Stimulated activated CD8-positive, alpha-beta memory T cell treated with anti-CD3 and anti-CD28 coated beads, Interleukin-2, amount 100 ng/mL, for 1 hour (primary cell): ENCODE measurements at places on chromosomes 2 and 18.

DNA sequence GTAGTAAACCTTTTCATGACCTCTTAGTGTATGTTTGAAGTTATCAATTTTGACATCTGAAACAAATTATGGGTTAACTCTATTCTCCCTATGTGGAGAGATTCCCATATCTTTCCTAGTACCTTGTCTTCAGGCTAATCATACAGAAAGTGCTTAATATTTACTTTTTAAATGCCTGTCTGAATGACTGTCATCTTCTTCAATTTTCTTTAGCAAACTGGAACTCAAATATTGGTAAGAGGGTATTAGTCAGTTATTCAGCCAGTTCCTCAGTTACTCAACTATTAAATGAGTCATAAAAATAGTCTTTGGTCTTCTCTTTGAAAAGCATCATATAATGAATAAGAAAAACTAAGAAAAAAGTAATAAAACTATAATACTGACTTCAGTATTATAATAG lies 1038.0 kb upstream of the PIK3C3 start:
- no peak for DNase-seq

GRCh38 chr2:231186325-231186724 lies 12.1 kb upstream of the ARMC9 start:
- no peak for DNase-seq

DNA sequence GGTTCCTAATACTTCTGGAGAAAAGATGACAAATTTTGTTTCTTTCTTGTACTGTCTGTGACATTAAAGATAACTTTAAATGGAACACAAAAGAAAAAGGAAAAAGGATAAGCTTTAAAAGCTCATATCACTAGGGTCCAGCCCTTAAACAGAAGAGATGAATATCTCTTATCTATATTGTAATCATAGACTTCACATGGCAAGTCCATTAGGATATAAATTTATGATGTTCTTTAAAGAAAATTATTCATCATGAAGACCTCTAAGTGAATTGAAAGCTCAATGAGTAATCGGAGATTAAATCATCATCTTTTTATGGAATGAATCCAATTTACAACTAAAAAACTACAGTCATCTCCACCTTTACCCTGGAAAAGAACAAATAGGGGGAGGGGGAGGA lies 111.6 kb upstream of the SATB2 start:
- DNase-seq: no peak

- DNase-seq: no peak
Observed at GRCh38 chr18:38023871-38024270, 458.3 kb upstream of the CELF4 start.

GRCh38 chr2:223042704-223043118 lies 9.3 kb upstream of the KCNE4 start:
- DNase-seq: no peak

DNA sequence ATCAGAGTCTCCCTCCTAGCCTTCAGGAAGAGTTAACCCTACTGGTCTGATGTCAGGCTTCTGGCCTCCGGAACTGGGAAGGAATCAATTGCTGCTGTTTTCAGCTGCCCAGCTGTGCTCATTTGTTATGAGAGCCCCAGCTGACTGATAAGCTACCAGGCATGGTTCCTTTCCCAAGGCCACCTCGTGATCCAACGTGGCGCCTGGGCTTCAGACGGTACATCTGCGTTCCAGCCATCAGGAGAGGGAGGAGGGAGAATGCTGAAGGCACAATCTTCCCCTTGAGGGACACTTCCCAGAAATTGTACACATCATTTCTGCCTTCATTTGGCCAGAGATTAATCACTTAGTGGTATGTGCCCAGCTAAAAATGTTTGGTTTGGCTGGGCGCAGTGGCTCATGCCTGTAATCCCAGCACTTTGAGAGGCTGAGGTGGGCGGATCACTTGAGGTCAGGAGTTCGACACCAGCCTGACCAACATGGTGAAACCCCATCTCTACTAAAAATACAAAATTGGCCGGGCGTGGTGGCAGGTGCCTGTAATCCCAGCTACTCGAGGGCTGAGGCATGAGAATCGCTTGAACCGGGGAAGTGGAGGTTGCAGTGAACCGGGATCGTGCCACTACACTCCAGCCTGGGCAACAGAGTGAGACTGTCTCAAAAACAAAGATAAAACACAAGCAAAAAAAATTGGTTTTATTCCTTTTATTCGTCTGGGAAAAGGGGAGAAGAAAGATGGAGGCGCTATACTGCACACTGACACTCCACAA lies 10.5 kb upstream of the ARMC9 start:
- DNase-seq: no peak

DNA sequence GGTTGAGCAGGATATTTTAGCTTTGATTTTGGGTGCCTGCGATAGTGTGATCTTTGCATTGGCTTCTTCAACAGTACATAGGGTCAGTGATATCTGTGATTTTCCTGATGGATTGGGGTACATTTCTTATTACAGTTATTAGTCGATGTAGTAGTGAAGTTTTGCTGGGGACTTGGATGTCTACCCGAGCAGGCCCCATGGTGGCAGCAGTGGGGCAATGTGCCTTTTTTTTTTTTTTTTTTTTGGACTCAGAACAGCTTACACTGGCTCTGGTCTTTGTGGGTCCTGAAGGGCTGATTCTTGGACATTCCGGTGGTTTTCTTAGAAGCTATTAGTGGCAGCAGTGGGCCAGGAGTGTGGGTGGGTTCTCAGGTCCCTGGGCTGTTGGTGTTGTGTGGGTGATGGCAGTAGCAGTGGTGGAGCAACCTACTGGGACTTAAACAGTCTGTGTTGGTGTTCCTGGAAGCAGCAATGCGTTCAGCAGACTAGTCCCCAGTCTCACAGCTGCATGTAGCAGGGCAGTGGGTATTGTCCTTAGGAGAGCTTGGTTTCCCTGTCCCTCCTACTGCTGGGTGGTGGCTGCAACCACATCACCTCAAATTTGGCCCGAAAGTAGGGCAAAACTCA lies 53.7 kb upstream of the SLC4A10 start:
- DNase-seq: no peak

DNA sequence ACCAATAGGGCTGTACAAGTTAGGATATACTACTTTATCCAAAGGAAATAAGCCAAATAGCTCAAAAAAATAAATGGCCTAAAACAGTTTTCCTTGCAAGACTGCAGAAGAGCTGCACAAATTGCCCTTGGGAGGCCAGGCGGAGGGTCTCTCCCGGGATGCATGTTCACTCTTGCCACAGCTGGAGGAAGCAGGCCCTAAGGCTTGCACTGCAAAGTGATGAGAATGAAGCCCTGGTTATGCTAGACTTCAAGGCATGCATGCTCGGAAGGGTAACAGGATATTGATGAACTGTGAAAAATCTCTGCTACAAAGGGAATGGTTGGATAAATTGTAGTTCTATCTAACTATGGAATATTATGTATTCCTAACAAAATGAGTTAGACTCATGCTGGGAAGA lies 27.5 kb upstream of the LDLRAD4 start:
- no peak for DNase-seq

GRCh38 chr2:30216157-30216556 lies 15.2 kb upstream of the LBH start:
- no peak for DNase-seq

DNA sequence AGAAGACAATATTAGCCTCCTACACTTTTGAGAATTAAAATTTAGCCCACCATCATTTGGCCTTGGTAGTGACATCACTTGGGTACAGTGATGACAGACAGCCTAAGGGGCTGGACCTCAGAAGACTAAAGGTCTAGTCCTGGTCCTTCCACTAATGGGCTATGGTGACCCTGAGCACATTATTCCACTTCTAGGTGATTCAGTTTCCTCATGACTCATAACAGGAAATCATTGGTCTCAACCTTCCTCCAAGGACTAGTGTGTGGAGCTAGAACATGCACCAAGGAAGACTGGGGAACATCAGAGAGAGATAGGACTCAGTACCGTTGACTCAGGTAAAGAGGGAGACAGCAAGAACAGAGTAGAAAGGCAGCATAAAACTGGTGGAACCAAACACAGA lies 64.0 kb downstream of the TFCP2L1 start:
- DNase-seq: no peak

DNA sequence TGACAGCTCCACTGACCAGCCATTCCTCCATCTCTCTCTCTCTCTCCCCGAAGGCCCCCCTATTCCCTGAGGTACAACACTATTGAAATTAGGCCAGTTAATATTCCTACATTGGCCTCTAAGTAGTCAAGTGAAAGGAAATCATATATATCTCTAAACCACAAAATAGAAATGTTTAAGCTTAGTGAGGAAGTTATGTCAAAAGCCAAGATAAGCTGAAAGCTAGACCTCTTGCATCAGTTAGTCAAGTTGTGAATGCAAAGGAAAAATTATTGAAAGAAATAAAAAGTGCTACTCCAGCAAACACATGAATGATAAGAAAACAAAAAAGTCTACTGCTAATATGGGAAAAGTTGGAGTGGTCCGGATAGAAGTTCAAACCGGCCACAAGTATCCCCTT lies 301.3 kb upstream of the RBMS1 start:
- DNase-seq: no peak
